ENCODE measurements at places on chromosomes 5 and 9.

- DNase-seq = peak; percentile 64
Observed at GRCh38 chr5:164504141-164504772, 998.8 kb downstream of the MAT2B start.

- DNase-seq = no peak
Observed at GRCh38 chr9:95360866-95361265, 43.4 kb upstream of the FANCC start.

- DNase-seq = no peak
Observed at GRCh38 chr5:126864042-126864688, 87.2 kb downstream of the LMNB1 start.

DNA sequence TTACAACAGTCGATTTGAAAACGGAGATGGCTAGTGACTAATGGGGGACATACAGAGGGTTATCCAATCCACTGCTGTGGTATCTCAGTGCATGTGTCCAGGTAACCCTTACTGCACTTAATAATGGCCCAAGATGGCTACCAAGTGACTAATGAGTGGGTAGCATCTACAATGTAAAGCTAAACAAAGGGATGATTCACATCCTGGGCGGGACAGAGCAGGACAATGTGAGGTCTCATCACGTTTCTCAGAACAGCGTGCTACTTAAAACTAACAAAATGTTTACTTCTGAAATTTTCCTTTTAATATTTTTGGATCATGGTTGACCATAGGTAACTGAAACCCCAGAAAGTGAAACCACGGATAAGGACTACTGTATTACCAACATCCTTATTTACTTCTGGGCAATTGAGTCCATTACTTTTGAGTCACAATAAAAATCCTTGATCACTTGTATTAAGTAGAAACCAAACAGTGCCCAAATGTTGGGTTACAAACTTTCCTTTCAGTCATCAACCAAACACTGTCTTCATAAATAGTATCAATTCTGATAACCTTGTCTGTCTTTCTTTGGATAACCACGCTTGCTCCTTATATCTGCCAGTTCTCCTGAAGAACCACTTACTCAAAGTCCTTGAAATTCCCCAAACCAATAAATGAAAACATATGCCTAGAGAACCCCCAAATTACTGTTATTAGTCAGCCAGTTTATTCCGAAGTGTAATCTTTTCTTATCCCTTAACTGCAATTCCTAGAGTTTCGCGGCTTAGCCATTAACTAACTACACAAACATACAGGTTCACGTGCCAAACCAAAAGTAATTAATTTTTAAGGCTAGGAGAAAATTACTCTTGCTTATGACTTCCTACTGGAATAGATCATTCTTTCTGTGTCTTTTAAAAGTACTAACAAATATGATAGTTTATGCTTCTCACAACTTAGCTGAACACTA, 59.7 kb downstream of the ELL2 start:
- no peak for DNase-seq

DNA sequence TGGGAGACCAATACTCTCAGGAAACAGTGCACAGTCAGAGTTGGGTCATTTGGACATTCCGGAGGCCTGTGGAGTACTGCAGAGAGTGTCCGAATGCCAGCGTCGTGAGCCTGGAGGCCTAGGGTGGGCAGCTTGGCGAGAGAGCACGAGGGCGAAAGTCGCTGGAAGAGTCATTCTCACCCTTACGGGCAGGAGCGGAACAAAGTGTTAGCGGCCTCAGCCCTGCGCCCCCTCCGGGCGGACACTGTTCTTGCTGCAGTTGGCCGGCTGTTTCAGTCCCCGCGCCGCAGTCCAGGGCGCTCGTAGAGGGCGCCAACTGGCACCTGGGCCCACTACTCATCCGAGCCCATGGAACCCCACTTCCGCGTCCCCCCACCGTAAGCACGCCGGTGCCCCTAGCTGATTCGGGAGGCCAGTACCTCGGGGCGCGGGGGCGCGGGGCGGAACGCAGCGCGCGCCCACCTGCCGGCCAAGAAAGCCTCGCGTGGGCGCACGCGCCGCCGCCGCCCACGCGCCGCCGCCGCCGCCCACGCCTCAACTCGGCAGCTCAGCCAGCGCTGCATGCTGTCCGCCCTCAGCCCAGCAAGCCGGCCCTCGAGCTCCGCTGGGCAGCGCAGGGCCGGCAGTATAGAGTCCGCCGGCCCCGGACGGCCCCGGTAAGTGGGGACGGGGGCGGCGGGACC, 99.7 kb upstream of the CCL21 start:
- peak; percentile 14 for DNase-seq

DNA sequence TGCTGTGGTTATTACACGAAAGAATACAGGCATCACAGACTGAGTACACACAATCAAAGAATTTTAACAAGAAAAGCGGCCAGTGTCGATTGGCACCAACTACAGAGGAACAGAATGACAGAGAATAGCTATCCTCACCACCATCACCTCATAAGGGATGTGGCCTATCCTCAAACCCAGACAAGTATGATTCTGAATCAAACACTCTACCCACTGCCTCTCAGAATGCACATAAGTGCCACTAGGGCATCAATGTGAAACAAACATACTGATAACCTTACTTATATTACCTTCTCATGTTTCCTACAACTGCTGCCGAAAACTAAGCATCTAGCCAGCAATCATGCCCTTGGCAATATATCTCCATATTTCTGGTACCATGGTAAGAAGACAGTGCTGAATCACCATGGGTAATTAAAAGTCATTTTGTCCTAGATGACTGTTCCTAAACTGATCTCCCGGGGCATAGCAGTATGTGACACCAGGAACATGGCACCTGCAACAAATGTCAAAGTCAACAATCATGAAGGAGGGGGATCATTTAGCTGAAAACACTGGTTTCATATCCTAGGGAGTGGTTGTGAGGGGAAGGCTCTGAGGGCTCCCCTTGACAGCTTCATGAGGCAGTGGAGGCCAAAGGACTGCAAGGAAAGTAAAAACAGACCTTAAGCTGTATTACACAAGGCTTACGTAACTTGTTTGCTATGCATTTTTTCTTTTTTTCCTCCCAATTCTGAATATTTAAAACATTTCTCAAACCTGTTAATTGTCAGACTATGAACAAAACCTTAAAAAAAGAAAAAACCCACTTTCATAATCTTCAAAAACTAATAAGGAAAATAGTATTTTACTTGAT, 88.3 kb downstream of the LHFPL2 start:
- DNase-seq = no peak

DNA sequence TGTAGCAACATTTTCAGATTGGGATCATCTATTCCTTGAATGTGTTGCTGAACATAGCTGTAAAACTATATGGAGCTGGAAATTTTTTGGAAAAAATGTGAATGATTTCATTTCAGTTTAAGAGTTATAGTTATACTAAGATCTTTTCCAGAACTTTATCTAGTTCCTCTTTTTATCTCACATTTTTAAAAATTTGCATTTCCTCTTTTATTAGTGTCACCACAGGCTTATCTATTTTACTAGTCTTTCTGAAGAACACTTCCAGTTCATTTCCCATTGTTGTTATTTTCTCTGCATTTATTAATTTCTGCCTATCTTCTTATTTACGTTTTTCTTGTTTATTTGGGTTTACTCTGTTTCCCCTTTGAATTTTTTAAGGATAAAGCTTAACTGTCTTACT, 46.0 kb upstream of the FSTL4 start:
- no peak for DNase-seq

DNA sequence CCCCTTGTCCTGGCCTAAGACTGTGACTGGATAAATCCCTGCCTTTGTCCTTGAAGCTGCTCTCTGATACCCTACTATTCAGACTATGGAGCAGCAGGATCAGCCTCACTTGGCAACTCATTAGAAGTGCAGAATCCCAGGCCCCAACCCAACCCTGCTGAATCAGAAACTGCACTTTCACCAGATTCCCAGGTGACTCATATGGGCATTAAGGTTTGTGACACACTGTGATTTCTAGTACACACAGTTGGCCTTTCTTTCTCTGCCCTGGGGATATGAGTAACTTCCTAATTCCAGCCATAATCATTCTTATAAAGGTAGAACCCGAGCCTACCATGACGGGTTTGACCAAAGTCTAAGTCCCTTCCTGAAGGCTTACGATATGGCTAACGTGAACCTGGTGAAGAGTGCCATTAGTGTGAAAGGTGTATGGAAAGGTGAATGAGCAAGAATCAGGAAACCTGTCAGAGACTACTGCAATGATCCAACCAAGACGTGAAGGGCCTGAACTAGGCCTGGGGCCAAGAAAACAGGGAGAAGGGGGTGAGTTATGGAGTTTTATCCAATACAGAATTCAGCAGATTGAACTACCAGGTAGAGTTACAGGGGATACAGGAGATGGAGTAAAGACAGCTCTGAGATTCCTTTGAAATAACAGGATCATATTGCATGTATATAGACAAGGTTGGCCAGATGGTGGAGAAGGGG, 533.0 kb downstream of the BNC2 start:
- DNase-seq = no peak

- DNase-seq = no peak
Observed at GRCh38 chr9:136093995-136094881, 851 bp downstream of the NACC2 start.
